ENCODE measurements at places on chromosomes 1 and 21.
A peak's percentile ranks its signal among the peaks of the same experiment; 100 is the strongest.

DNA sequence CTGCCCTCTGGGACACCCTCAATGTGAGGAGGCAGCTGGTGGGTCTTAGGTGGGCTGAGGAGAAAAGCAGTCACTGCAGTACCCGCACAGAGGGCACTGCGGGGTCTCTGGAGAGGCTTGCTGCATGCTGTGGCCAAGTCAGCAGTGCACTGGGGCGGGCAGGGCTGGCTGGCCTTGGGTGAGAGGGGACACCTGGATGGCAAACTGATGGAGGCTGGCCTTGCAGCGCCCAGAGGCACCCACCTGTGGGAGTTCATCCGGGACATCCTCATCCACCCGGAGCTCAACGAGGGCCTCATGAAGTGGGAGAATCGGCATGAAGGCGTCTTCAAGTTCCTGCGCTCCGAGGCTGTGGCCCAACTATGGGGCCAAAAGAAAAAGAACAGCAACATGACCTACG lies 3.2 kb downstream of the ELF3 start:
- no peak for DNase-seq

- no peak for DNase-seq
Observed at GRCh38 chr1:236353813-236354212, 40.3 kb upstream of the EDARADD start.

DNA sequence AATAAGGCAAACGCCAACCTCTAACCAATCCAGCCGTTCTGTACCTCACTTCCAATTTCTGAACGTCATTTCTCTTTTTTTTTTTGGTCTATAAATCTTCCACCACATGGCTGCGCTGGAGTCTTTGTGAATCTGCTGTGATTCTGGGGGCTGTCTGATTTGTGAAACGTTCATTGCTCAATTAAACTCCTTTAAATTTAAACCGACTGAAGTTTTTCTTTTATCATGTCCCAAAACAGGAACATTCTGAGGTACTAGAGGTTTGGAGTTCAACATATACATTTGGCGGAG lies 65.5 kb upstream of the BACH1 start:
- DNase-seq: no peak

DNA sequence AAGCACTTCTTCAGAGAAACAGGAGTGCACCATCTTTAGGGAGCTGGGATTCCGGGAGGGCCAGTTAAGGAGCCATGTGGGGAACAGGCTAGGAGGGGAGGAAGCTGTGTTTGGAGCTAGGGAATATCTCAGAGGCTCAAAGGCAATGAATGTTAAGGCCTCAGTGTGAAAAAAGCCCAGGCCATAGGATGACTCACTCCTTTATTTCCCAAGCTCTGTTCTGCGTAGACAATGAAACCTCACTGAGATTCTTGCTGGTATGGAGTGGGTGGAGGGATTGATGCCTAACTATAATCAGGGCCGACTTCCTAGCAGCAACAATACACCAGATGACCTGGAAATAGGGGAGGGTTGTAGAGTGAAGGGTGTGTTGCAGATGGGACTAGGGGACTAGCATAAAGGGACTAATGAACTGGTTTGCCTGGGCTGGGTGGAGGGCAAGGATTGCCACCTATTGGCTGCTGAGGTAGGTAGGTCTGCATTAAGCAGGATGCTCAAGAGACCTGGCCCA lies 2.1 kb downstream of the GNAT2 start:
- DNase-seq: peak; percentile 88

DNA sequence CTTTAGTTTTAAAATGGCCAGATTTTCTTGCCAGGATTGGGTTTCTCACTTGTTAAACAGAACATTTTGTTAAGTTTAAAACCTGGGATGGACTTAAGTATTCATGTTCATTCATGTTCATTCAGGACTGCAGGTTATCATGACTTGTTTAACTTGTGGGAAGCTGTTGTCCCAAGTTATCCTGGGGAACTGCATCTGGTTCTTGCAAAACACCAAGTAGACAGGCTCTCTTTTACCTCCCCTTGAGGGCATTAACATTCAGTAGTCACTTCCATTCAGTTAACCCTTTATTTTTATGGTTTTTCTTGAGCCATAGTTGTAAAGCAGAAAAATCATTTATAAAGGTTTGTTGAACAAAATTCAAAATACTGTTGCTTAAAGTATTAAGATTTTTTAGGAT lies 8.1 kb downstream of the SOD1 start:
- no peak for DNase-seq

DNA sequence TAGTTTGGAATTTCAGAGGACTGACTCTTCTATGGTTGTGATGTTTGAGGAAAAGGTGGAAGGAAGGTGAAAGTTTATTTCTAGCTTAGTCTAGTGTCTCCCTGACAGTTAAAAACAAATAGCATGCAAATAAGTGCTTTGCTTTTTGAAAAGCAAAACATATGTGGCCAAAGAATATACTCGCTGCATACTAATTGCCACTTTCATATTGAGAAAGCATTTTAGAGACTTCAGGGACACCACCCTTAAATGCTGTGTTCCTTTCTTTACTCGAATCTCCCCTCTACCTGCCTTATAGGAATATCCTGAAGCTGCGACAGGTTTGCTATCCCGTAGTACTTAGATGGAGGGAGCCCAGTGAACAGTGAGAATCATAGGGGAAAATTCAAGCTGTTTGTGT lies 23.2 kb downstream of the GLUL start:
- DNase-seq: no peak

GRCh38 chr1:23980728-23981070 lies 572 bp upstream of the SRSF10 start:
- DNase-seq: peak; percentile 68

DNA sequence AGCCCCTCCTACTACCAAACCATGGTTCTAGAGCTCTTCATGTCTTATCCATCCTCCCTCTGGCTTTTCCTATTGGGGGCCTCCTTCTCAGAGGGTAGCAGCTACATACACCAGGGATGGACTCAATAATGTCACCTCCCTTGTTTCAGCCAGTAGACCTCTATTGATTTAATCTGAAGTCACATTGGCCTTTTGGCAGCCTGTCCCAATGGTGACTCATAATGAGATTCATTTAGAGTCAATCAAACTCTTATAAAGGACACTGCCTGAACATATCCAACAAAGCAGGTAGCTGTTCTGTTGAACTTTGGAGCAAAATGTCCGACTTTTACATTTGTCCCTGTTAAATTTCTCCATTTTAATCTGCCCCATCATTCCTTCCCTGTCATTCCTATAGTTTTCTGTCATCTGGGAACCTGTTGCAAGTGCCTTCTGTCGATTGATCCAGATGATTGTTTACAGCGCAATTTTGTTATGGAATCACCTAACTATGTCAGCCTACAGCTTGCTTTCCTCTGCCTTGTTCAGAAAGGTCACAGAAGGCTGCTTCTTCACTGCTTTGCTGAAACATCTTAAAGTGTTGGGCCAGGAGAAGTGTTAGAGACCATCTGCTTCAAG lies 105.9 kb downstream of the ETS2 start:
- no peak for DNase-seq

GRCh38 chr1:228998179-228998578 lies 262.9 kb downstream of the RHOU start:
- DNase-seq: no peak

- no peak for DNase-seq
Observed at GRCh38 chr1:168127503-168127902, 9.2 kb downstream of the GPR161 start.

DNA sequence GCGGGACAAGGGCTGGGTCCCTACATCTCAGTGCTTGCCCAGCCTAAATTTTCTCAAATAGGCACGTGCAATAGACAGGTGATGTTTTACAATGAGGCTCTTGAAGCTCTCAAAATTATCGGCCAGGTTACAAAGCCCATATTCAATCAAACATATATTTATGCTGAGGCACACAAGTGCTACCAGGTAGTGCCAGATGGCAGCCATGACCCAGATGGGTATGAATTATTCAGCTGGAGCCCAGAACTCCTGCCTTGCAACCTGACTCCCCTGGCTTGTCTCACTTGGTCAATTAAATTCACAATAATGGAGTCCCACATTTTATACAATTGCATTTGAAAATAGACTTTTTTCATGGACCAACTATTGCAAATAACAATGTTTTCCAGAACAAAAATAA lies 12.3 kb upstream of the ADAM30 start:
- DNase-seq: no peak

DNA sequence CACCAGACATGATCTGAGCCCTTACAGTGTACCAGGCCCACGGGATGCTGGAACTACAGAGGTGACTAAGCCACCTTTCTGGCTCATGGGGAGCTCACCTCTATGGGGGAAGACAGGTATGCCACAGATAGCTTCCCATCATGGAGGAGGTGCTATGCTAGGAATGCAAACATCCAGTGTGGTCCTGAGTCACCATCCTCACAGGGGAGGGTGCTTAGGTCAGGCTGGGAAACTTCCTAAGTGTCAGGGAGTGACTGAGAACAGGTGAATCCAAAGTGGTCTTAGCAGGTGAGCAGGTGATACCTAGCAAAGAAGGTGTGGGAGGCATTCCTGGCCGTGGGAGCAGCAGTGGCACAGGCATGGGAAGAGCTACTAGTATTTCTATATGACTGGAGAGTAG lies 8.6 kb upstream of the RASSF5 start:
- DNase-seq: no peak

- DNase-seq: no peak
Observed at GRCh38 chr1:17404820-17405219, 32.8 kb downstream of the PADI6 start.

GRCh38 chr1:146032631-146033219 lies 11.2 kb upstream of the HJV start:
- DNase-seq: peak; percentile 56

DNA sequence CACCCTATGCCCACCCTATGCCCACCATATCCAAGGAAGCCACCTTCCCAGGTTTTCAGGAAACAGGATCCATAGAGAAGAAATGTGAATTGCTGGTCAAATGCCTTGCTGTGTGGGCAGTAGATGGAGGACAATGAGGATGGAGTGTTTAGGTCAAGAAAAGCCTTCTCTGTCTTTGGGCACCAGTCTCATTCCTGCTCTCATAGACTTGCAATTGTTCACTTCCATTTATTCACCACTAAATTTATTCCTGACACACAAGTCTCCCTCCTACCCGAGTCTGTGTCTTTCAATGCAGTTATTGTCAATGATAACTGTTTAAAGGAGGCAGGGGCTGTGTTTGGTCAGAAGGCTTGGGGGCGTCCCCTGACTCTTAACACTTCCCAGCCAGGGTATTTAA lies 48.0 kb upstream of the ITPKB start:
- DNase-seq: no peak

DNA sequence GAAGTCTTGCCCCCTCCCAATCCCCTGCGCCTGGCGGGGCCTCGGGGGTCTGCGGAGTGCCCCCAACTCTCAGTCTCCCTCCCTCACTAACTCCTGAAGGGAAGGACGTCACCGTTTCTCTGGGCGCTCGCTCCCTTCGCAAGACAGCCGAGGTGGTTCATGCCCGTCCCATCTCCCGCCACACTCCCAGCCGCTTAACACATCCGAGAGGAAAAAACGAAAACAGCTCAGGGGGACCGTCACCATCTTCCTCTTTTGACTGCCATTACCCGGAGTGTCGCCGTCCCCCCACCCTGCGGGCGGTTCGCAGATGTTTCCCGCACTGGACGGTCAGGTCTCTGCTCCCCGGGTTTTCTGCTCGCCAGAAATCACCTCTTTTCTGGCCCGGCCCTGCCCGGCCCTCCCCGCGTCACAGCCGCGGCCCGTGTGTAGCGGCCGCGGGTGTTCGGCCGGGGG lies 532 bp downstream of the ERO1B start:
- peak; percentile 27 for DNase-seq

DNA sequence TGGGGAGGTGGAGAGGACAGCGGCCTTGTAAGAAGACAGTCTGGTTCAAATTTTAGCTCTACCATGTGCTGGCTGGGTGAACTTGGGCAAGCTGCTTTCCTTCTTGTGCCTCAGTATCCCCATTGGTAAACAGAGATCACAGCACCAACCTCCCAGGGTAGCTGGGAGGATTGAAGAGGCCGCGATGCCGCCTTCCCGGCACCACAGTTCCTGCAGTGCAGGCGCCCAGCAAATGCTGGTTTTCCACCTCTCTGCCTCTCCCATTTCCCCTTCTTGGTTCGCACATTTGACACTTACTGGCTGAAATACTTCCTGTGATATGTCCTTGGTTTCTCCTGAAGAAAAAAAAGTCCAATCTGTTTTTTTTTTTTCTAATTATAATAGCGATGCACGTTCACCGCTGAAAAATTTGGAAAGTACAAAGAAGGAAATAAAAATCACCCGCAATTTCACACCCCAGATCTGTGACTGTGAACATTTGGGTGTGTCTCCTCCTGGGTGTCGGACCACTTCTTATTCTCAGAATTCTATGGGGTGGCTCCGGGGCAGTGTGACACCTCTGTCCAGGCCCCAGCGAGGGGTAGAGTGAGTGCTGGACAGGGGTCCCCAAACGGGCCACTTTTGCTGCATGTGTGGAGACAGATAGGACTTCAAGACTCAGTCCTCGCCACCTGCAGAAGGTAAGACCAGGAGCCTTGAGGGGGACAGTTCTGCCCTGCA lies 73.1 kb downstream of the RUNX3 start:
- DNase-seq: no peak

DNA sequence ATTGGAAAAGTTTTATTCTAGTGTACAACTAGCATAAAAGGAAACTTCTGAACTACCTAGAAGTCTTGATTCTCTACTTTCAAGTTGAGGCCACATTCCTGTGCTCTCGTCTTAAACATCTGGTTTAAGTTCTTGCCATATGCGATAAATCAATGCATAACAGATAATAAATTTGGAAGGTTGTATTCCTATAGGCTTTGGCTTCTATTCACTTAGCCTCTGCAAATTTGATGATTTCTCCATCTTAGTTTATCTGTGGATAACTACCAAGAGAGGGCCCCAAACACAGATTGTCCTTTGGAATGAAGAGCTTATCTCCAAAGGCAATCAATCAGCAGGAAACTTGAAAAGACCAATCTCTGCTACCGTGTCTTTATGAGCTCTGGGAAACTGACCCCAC lies 11.7 kb upstream of the RNF2 start:
- no peak for DNase-seq

- no peak for DNase-seq
Observed at GRCh38 chr1:195973311-195973904, 634.8 kb downstream of the KCNT2 start.

DNA sequence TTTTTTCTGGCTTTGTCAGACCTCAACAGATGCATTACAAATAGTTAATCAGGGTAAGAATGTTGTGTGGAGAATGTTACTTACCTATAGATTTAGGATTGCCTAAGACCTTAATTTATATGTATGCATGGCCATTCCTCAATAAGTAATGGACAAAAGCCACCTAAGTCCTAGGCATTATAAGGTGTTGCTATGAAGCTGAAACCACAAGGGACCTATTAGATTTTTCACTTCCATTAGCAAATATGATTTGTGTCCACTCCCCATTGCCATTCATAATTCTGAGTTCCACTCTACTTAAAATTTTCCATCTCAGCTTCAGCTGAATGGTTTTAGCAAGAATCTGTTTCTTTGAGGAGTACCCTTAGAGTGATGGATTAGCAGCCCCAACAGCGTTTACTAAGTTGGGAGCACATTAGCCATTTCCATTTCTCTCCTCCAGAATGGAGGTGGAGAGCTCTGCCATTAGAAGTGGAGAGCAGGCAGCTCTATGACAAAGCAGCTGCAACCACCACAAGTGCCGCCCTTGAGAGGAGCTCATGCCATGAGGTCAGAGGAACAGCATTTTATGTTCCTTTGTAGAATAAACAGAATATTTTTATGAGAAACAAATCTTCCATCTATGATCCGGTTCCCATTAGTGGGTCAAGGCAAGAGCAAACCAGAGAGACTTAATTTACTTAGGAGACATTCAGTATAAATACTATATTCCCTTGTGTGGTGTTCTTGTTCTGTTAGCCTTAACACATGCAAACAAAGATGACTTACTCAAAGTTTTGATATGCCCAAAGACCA lies 28.9 kb upstream of the C1orf87 start:
- no peak for DNase-seq

GRCh38 chr1:191162762-191163161 lies 685.1 kb upstream of the BRINP3 start:
- no peak for DNase-seq

Measured in astrocyte of the spinal cord (primary cell).